SW 1271 (cell line): ENCODE measurements at places on chromosomes 13 and 19.

GRCh38 chr19:7263521-7263920, 30.7 kb downstream of the INSR start:
- no peak for DNase-seq

GRCh38 chr19:11236324-11237301, 2.8 kb upstream of the ANGPTL8 start:
- no peak for DNase-seq

GRCh38 chr13:73304442-73304841, 245.6 kb downstream of the KLF5 start:
- DNase-seq: no peak

DNA sequence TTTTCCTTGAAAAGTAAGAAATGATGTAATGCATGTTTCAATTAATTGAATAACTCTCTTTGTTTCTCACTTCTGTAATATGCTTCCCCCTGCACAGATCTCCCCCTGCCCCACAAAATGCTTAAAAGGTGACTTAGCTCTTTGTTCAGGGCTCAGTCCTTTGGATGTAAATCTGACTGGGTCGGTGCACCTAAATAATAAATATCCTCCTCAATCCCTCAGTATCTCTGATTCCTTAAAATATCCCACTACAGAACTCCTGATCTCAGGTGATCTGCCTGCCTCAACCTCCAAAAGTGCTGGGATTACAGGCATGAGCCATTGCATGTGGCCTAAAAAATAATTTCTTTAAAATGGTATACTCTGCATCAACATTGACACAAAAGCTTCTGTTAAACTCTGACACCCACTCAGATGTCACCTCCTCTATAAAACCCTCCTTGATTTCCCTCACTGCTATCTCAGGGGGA, 107.0 kb downstream of the ZNF429 start:
- no peak for DNase-seq

DNA sequence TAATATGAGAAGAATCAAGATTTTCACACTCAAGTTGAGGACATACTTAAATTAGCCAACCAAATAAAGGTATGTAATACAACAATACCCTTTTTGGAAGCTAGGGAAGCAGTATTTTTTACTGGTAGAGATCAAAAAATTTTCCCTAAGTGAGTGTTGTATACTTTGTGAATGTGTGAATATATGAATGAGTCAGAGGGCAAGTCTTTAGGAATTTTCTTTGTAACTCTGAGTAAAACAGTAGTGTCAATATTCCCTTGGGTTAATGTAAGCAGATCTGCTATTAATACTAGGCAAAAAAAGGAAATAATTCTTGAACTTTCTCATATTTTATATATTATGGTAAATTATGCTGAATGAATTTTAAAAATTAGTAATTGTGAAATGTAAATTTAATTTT, 1161.8 kb upstream of the MIR17HG start:
- no peak for DNase-seq

GRCh38 chr13:106369858-106370257, 165.6 kb downstream of the EFNB2 start:
- no peak for DNase-seq

GRCh38 chr13:82803341-82803740, 1078.9 kb downstream of the SLITRK1 start:
- no peak for DNase-seq

DNA sequence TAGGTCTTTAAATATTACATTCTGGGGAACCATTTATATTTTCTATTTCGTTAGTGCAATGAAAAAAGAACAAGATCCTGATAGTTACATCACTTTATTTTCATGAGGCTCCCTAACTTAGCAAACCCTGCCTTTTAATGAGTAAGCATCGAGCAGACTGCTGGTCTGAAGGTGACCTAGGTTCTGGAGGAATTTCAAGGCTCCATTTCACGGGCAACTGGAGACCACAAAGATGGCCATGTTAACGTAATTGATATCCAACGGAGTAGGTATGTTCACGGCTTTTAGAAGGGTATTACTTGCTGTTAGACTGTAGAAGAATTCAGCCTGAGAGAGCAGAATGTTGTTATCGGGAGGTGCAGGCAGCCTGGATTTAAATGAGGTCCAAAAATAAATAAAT, 1597.6 kb downstream of the EFNB2 start:
- DNase-seq: no peak

GRCh38 chr19:51025809-51026553, 435 bp downstream of the KLK11 start:
- DNase-seq: no peak

- no peak for DNase-seq
Observed at GRCh38 chr13:83881917-83882605, at the start of gene SLITRK1. Gene SLITRK1 (minus strand): TSS chr13:83882474. CDS start chr13:83881507, 967 bp downstream.

DNA sequence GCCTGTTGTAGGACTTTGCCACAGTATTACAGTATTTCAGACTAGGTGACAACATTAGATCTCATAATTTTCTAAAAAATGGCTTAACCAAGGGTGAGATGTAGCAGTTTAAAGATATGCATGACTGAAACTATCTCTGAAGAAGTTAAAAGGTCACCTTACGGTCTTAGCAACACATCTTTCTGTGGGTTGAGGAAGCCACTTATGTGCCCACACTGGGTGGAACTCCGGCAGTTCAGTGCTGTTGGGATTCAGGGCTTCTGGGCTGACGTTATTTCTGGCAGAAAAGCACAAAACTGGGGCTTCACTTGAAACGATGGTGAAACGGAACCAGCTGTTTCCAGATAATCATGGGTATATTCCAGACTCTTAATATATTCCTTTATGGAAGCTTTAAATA, 697.3 kb downstream of the PCDH9 start:
- no peak for DNase-seq
